NCI-H1092 (cell line): ENCODE measurements at places on chromosomes 6 and 20.
A peak's percentile ranks its signal among the peaks of the same experiment; 100 is the strongest.

DNA sequence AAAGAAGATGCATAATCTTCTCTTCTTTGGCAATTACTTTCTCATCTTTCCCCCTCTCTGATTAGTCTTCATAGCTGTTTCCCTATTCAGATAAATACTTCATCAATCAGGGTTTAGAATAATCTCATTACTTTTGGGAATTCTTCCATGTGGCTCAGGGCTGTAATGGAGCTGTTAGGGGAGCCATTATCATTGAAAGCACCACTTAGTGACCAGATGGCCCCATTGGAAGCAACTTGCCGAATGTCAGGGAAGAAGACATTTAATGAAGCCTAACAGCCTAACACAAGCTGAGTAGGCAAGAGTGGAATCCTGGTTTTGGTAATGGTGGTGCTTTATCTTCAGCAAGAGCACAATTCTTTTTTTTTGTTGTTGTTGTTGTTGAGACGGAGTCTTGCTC is 45.0 kb downstream of the TIAM2 start:
- no peak for DNase-seq

GRCh38 chr6:44431118-44431725 is 43.7 kb downstream of the CDC5L start:
- no peak for DNase-seq

DNA sequence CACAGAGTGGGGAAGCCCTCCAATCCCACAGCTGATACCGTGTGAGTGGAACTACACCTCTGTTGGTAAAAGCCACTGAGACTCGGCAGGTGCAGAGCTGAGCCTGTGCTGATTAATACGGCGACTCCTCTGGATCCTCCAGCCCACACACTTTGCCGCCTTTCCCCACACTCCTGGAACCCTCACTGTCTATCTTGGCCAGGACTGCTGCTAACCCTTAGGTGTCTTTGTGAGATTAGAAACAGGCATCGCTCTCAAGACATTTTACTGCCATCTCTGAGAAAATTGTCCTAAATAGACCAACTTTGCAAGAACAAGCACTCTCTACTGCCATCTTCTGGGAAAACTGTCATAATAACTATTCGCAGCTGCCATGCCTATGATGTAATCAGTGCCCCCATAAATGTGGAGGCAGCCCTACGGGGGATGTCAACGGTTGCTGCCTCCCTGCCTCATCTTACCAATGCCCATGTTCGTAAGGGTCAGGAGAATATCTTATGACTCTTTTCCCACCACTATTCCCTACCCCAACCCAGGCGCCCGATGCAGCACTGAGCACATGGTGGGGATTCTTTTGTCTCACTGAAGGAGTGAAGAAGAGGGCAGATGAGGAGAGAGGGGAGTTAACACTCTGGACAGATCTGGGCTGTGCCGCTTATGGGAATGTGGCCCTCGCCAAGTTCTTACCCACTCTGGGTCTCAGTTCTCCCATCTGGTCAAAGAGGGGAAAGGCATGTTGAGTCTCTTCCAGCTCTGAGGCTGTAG is 26.1 kb upstream of the KCNB1 start:
- peak; percentile 18 for DNase-seq

DNA sequence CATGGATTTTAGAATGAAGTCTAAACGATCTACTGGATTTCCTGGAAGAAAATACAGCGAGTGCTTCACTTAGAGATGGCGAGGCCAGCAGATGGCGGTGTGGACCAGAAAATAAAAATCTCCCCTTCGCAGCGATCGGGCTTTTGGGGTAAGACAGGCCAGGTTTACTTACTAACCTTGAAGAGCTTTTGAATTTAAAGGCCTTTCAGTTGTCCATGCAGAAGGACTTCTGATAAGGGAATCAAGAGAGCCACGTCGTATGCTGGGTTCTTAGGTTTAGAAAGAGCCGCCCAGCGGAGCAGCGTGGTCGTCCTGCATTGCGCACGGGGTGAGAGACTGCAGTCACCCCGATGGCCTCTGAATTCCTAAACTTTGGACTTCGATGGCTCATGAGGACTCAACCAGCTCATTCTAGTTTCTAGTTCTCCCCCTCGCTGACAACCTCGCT is 125.2 kb upstream of the RALGAPA2 start:
- peak; percentile 24 for DNase-seq

- DNase-seq = no peak
These were observed 50.5 kb downstream of the PCNA start for GRCh38 chr20:5069141-5069806.

DNA sequence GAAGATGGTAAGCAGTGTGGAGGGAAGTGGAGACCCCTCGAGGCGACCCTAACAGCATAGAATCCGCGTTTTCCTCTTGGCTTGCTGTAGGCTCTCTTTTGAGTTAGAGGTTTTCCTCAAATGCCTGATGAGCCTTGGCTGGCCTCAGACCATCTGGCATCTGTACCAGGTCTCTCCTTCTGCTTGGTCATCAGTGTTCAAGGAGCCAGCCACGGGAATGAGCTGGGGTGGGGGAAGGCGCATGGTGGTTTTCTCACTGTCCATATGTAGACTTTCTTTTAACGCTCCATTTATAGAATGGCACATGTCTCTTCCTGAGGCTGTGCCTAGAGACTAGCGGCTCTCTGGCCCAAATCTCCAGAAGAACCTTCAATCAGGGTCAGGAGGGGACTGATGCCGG is 8.1 kb upstream of the GUCA1A start:
- no peak for DNase-seq

DNA sequence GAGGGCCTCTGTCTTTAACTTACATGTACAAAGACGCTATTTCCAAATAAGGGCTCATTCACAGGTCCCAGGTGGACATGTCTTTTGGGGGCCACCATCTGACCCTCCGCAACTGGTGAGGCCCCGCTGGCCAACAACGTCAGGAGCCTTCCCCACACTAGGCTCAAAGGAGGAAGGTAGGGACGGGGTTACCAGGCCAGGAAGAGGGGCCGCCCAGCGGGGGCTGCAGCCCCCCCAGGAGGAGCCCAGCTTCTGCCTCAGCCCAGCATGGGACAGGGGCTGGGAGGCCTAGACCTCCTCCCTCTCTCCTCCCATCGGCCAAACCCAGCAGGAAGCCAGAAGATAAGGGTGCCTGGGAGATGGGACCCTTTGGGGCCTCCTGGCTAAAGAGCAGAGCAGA is 142.7 kb downstream of the TAF4 start:
- DNase-seq = no peak

- DNase-seq = no peak
These were observed 290.2 kb downstream of the TSHZ2 start for GRCh38 chr20:53262365-53262764.

DNA sequence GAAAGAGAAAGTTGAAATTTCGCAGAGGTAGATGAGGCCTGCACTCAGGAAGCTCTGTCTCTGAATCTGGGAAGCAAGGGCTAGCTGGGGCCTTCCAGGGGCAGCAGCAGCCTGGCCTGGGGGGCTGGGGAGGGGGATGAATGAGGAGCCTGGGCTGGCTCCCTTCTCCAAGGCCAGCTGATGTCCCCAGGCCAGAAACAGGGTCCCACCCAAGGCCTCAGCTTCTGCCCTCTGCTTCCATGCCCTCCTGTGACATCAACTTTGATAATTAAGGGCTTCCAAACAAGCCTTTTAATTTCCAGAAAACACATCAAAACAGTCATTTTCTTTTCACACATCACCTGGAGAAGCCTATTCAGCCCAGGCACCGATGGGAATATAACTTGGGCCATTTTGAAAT is 15.4 kb downstream of the TFAP2A start:
- DNase-seq = no peak

DNA sequence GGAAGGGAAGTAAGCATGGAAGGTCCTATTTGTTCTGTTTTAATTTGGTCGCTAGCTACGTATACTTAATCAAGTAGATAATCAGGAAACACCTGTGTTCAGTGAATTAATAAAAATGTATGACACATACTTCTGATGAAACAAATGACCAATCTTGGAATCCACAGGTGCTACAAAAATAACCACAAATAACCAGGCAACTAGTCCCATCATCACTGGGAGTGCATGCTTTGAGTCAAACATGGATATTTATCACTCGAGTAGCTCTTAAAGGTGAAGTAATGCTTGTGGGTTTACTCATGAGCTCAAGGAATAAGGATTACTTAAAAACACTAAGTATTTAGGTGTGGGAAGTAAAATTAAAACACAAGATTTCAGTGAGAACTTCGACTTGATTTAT is 285.6 kb upstream of the ID4 start:
- DNase-seq = no peak

GRCh38 chr6:43993881-43994523 is 133.2 kb downstream of the MRPL14 start:
- no peak for DNase-seq
